Fibroblast of the aortic adventitia (primary cell): ENCODE measurements at places on chromosomes 12 and 14.

- no peak for DNase-seq
Measured at GRCh38 chr12:25009496-25010092, 60.7 kb upstream of the BCAT1 start.

GRCh38 chr12:95336387-95337067 lies 118.9 kb downstream of the VEZT start:
- DNase-seq = peak; percentile 90

- peak; percentile 18 for DNase-seq
Measured at GRCh38 chr12:998020-998874, 7.2 kb downstream of the ERC1 start.

GRCh38 chr14:94047581-94047980 lies 21.4 kb downstream of the OTUB2 start:
- no peak for DNase-seq

DNA sequence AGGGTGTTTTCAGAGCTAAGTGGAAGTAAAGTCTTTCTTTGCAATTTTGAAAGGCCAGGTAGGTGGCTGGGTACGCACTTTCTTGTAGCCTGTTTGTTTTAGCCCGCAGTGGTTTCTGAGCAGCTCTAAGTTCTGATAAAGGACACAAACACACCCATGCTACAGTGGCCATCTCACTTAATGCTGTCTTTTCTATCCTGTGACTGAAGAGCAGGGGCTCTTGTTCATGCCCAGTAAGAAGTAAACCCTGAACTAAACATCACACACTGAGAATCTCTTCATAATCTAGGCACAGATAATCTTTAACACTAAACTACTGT lies 427.2 kb downstream of the RAD51B start:
- no peak for DNase-seq

DNA sequence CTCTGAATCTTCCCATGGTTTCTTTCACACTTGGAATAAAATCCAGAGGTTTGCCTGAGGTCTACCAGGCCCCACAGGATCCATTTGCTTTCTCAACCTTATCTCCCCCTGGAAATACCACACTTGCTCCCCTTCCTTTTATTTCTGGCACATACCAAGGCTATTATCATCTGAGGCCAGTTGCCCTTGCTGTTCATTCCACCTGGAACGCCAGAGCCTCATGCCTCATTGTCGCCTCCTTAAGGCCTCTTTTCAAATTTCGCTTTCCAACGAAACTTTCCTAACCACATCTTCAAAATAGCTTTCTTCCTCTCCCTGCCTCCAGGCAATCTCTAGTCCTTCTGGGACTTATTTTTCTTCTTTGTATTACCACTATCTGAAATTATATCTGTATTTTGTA lies 11.2 kb upstream of the LRIG3 start:
- no peak for DNase-seq

GRCh38 chr14:77746064-77746702 lies 14.8 kb downstream of the SNW1 start:
- DNase-seq = no peak

DNA sequence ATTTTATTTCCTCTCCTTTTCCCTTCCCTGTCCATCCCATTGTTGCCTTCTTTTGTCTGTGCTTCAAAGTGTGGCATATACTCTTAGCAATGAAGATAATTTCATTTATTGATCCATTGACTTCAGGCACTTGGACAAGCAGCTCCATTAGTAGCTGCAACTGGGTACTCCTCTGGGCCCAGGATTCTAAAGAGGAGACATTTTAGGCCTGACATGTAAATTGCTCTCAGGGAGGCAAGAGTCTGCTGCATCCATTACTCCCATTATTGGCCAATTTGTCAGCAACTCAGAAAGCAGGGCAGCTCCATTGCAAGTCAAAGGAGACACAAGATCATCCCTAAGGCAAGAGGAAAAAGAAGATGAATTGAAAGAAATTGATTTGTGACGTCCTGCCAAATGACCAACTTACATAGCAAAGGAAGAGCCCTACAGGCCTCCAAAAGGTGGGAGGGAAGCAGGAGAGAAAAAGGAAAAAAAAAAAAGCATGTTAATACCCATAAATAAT lies 1094.1 kb upstream of the FLRT2 start:
- DNase-seq = no peak

DNA sequence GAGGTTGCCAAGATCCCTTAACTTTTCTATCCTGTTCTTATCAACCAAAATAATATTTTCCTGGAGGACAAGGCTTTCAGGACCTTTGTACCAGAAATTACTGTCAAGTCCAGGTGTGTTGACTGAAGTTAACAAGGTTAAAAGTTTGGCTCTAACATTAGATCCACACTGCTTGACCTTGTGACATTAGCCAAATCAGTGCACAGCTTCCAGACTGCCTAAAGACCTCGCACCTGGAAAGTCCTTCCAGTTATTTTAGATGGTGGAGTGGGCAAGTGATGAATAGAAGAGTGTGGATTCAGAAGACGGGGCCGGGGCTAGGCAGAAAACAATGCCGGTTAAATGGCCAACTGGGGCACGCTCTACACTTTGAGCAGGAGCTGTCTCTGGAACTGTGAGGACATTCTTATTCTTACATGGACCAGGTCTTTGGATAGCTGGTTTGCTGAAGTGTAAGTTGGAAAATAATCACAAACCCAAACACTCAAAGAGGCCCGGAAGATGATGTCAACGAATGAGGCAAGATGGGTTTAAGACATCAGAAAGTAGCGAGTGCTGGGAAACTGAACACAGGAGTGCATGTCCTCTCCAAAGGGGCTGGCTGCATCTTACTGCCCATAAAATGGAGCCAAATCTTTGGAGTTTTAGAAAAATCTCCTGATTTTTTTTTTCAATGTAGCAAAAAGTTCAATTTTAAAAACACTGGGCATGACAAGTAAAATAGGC lies 56.3 kb downstream of the NIN start:
- peak; percentile 64 for DNase-seq

GRCh38 chr14:99647411-99647810 lies 2.5 kb downstream of the HHIPL1 start:
- DNase-seq = peak; percentile 24

DNA sequence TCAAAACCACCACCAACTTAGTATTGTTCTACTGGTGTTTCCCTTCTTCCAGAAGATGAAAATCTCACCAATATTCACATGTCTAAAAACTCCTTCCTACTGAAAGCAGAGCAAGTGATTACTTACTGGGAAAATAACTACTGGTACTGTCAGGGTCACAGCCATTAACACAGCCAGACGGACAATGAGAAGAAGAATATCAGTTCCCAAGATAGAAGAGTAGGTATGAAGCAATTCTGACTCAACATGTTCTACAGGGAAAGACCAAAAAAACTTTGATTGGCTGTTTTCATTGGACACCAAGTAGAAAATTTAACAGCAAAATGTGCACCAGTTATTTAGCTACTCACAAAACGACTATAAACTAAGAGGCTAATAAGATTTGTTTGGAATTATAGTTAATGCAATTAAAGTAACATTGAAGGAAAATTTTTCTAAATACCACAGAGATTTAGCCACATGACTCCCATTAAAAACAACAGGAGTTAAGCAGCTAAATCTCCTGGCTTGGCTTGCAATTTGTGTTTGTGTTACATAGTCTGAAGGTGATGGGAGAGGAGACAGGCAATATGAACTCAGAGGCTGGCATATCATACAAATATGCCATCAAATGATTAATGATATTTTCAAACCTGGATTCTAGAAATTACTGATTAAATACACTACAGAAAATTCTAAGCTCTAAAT lies 9.5 kb downstream of the SLC38A2 start:
- DNase-seq = peak; percentile 61

- no peak for DNase-seq
Measured at GRCh38 chr14:103501921-103502669, 20.5 kb downstream of the CKB start.

DNA sequence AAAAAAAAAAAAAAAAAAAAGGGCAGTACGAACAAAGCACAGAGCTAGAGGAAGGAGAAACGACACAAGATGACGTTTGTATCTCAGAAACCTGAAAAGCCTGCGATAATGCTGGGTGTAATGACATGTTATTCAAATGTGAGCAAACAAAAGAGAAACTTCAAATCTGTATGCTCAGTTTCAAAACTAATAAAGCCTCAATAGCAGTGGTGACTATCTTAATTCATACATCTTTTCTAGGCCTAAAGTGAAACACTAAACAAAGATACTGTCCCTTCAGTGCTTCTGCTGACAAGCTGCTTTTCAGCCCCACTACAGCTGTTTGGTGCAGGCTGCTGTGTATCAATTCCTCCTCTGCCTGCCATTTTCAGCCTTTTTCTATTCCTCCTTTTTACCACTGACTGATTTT lies 15.8 kb downstream of the ITPR2 start:
- DNase-seq = no peak

GRCh38 chr12:127650626-127651025 lies 616.3 kb upstream of the TMEM132C start:
- DNase-seq = no peak

DNA sequence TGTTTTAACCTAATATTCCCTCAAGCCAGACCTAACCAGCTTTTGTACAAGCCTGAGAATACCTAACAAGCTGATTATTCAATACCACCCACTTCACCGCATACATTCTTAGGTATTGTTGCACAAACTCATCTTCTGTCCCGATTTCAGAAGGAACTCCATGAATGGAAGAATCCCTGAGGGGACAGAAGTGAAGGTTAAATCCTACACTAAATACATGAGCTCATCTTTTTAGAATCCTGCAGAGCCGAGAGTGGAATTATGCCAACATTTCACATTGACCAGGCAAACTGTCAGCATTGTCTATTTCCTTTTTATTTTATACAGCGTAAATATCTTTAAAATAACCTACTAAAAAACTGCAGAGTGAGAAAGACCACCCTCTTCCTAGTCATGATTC lies 140.7 kb upstream of the PRICKLE1 start:
- DNase-seq = no peak

- no peak for DNase-seq
Measured at GRCh38 chr12:54005531-54005852, 3.3 kb upstream of the HOXC8 start.

DNA sequence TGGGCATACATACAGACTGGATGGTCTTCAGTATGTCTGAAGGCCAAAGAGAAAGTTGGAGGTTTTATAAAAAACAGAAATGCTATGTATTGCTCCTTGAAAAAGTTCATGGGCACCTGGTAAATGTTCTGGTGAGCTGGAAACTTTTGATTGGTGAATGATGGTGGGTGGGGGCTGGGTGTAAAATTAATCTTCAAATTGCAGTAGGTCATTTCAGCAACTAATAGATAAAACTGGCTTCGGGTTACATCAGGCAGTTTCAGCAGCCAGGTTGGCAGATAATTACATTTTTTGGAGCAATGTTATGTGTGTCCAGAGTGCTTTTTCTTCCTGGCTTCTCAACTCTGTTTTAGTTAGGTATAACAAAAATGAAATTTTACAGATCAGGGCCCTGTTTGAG lies 35.3 kb downstream of the SDR9C7 start:
- peak; percentile 21 for DNase-seq

- DNase-seq = no peak
Measured at GRCh38 chr12:6029401-6029800, 84.3 kb upstream of the ANO2 start.

- no peak for DNase-seq
Measured at GRCh38 chr12:22474970-22475720, 69.2 kb downstream of the C2CD5 start.

DNA sequence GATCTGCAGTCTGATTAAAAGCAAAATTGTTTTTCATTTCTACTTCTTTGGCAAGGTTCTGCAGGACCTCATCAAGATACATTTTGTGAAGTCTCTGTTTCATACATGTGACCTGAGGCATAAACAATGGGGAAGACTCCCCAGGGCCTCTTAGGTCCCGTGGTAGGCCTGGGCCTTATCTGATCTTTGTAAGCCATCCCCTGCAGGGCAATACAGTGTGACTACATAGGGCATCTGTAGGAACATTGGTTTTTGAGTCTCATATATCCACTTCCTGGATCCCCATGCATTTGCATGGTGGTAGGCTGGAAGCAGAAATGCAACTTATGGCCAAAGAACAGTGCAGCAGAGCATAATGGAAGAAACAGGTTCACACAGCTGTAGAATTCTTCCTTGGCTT lies 6.0 kb downstream of the FAR2 start:
- no peak for DNase-seq

GRCh38 chr14:36975834-36976233 lies 196.6 kb downstream of the SLC25A21 start:
- DNase-seq = no peak

DNA sequence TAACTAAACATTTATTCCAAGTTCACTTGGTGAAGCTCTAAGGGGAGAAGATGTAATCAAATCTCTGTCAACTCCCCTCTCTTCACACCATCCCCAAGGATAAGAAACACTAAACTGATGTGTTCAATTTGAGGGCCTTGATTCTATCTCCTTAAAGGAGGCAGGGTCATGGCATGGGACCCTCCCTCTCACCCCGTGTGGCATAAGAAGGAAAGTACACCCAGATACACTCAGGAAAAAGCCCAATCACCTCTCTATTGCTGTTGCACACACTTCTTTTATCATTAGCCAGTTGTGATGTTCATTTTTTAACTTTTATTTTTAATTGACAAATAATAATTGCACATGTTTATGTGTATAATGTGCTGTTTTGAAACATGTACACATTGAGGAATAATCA lies 35.1 kb downstream of the WASHC3 start:
- no peak for DNase-seq

DNA sequence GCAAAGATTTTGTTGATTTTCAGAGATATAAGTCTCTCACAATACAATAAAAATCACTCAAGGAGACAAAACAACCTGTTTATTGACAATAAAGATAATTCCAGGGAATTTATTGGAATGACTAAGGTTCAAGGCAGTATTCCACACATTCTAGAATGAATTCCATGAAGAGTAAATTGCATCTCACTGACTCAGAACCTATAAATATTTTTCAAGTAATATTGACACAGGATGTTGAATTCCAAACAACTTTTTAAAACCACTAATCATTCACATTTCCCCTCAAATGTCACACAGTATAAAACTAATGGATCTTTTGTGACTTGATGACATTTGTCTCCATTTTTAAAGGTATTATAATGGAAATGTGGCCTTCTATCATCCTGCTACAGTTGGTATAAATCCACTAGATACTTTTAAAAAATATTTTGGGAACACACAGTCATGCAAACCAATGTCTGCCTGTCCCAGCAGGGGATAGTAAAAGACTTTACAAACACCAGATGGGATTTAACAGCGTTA lies 42.1 kb upstream of the LGR5 start:
- DNase-seq = peak; percentile 52

DNA sequence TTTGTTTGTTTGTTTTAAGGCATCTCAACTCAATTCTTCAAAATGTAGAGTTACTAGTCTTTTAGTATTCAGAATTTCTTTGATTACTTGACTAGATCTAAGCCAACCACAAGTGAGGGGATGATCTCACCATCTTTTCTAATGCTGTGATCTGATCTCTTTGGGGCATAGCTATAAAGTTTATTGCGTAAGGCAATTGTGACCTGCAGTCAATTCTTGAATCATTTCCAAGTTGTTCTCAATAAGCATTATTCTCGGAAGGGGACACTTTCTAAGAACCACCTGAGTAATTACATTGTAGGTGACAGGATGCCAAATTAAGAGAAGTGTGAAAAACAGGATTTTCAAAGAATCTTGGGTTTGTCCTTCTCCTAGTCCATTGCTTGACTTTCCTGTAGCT lies 13.1 kb downstream of the DACT1 start:
- no peak for DNase-seq
